Lung (tissue), 17 donors: ENCODE measurements at places on chromosomes 16 and 17. TPM values are rescaled to one million over a fixed set of nuclear protein-coding genes. Genes with fewer than 3 reads are reported as not detected.

- no peaks in the 10 kb centered on the region for H3K27me3 ChIP-seq
- no peaks in the 10 kb centered on the region for H3K4me1 ChIP-seq
- H3K36me3 ChIP-seq = no peaks in the 10 kb centered on the region
- H3K27ac ChIP-seq = no peak overlapping the region
These were observed 36.0 kb downstream of the RTN4RL1 start for GRCh38 chr17:1989135-1989534.

The BICDL2 gene
- 24.4 TPM for total RNA-seq

DNA sequence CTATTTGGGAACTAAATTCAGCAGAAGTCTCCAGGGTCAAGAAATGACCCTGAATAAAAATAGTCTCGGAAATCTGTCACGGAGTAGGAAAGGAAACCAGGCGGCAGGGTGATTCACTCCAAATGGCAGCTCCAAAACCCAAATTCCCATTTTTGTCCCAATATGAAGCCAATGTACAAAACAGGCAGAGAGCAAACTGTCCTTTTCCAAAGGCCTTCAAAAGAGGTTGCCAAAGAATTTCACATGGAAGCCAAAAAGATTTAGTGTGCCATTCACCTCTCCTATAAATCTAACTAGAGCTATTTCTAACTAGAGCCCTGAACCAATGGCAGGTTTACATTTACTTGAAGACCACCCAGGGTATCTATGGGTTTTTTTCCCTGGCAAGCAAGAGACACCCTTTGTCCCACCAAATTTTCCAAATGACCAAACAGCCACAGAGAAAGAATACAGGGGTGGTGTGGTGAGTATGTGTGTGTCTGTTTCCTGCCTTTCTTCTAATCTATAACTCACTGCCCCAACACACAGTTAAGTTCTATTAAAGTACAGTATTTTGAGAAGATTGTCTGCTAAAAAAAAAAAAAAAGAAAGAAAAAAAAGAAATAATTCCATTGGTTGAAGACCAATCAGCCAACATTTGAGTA is 6.8 kb downstream of the MYO1D start:
- H3K27ac ChIP-seq = peak overlapping the region; percentile 49
- no peaks in the 10 kb centered on the region for H3K36me3 ChIP-seq

DNA sequence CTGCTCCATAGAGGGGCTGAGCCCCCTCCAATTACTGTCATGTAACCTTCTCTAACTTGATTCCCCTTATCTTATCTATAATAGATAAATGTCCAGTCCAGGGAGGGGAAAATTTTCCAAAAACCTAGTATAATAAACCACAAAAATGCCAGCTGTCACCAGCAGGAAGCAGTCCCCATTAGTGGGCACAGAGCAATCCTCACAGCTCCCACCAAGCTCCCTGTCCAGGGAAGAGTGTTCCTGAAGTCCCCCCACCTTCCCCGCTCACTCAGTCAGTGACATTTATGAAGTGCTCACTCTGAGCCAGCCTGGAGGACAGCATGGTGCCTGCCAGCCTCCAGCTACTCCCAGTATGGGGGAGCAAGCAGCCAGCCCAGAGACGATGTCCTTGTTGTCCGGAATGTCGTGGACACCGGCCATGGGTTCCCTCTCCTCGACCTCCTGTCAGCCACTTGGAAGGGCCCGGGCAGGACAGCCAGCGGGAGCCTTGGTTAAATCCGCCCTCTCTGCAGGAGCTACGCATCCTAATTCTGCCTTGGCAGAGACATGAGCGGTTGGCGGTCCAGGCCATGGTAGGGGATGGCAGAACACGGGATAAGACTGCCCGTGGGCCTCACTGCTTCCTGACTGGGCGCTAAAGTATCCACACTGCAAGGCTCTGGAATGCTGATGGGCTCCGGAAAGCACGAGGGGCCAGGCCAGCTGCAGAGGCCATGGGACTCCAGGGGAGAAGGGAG is 102.0 kb upstream of the CDH5 start:
- H3K4me3 ChIP-seq = no peak overlapping the region
- DNase-seq = peak; percentile 61
- no peak overlapping the region for H3K27ac ChIP-seq
- no peaks in the 10 kb centered on the region for H3K27me3 ChIP-seq

The ARHGAP23 gene
- 59.2 TPM for total RNA-seq

The G6PC1 gene
- total RNA-seq = not detected

GRCh38 chr17:28395968-28396367 is 10.0 kb downstream of the SLC46A1 start:
- H3K36me3 ChIP-seq = no peaks in the 10 kb centered on the region
- no peak overlapping the region for H3K27ac ChIP-seq
- no peaks in the 10 kb centered on the region for H3K27me3 ChIP-seq
- H3K4me1 ChIP-seq = no peaks in the 10 kb centered on the region
- H3K4me3 ChIP-seq = no peak overlapping the region

GRCh38 chr16:30068750-30069610 is 3.4 kb downstream of the ALDOA start:
- no peak overlapping the region for H3K4me3 ChIP-seq
- H3K4me1 ChIP-seq = peaks cover 12% of the 10 kb centered on the region
- DNase-seq = no peak
- H3K27ac ChIP-seq = no peak overlapping the region

GRCh38 chr17:10116753-10117420 is 81.5 kb downstream of the GAS7 start:
- no peak overlapping the region for H3K4me3 ChIP-seq
- H3K4me1 ChIP-seq = peaks cover 60% of the 10 kb centered on the region
- DNase-seq = no peak
- no peaks in the 10 kb centered on the region for H3K27me3 ChIP-seq
- H3K27ac ChIP-seq = no peak overlapping the region
- H3K36me3 ChIP-seq = no peaks in the 10 kb centered on the region

- peaks cover 5% of the 10 kb centered on the region for H3K4me1 ChIP-seq
- H3K4me3 ChIP-seq = no peak overlapping the region
- no peak for DNase-seq
- H3K36me3 ChIP-seq = no peaks in the 10 kb centered on the region
These were observed 75.7 kb upstream of the KSR1 start for GRCh38 chr17:27380551-27380950.

DNA sequence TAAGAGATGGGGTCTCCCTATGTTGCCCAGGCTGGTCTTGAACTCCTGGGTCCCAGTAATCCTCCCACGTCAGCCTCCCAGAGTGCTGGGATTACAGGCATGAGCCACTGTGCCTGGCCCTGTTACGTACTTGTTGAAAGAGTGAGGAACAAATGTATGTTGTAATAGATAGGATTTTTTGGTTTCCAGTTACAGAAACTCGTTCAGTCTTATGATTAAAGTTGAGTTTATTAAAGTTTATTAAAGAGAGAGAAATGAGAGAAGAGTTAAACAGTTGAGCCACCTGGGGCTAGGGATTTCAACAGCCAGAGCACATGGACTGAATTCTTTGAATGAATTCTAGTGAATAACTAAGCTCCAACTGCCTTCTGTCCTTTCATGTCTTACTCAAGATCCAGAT is 3.7 kb downstream of the TADA2A start:
- no peaks in the 10 kb centered on the region for H3K27me3 ChIP-seq
- peaks cover 9% of the 10 kb centered on the region for H3K4me1 ChIP-seq
- no peak overlapping the region for H3K4me3 ChIP-seq
- H3K27ac ChIP-seq = no peak overlapping the region

DNA sequence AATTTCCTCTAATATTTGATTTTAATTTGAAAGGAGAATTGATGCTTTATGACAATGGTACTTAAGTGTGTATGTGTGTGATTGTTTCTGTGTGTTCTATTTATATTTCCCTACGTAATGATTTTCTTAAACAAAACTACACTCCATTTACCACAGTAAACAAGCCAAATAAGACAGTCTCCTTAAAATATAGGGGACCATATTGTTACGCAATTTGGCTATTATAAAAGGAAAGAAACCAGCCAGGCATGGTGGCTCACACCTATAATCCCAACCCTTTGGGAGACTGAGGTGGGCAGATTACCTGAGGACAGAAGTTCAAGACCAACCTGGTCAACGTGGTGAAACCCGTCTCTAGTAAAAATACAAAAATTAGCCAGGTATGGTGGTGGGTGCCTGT is 1134.1 kb downstream of the CDH8 start:
- H3K4me3 ChIP-seq = no peak overlapping the region
- DNase-seq = no peak
- H3K36me3 ChIP-seq = no peaks in the 10 kb centered on the region
- H3K27me3 ChIP-seq = no peaks in the 10 kb centered on the region
- no peaks in the 10 kb centered on the region for H3K4me1 ChIP-seq
- H3K27ac ChIP-seq = no peak overlapping the region

GRCh38 chr16:28140788-28141618 is 70.8 kb downstream of the XPO6 start:
- H3K27ac ChIP-seq = no peak overlapping the region
- DNase-seq = no peak
- H3K4me3 ChIP-seq = no peak overlapping the region
- H3K27me3 ChIP-seq = no peaks in the 10 kb centered on the region
- no peaks in the 10 kb centered on the region for H3K4me1 ChIP-seq
- peaks cover 9% of the 10 kb centered on the region for H3K36me3 ChIP-seq

The KRT27 gene
- total RNA-seq = 0.71 TPM

GRCh38 chr16:57530522-57531252 is 5.7 kb downstream of the CCDC102A start:
- no peak for DNase-seq
- H3K4me3 ChIP-seq = no peak overlapping the region
- peaks cover 27% of the 10 kb centered on the region for H3K4me1 ChIP-seq
- no peak overlapping the region for H3K27ac ChIP-seq
- no peaks in the 10 kb centered on the region for H3K27me3 ChIP-seq

DNA sequence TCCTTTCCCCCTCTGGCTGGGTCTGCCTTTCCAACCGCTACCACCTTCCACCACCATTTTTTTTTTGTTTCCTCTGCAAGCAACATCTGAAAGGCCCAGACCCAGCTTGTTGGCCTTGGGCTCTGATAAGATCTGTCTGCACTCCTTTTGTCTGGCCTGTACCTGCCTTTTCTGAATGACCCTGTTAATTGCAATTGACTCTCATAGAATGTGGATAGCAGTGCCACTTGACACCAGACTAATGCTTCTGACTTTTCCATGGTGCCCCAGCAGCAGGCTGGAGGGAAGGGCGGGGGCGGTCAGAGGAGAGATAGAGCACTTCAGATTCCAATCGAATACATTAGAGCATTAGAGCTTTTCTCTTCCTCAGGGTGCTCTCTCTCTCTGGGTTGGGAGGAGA is 538.9 kb downstream of the WWOX start:
- DNase-seq = no peak
- H3K36me3 ChIP-seq = no peaks in the 10 kb centered on the region
- no peak overlapping the region for H3K27ac ChIP-seq
- H3K4me1 ChIP-seq = no peaks in the 10 kb centered on the region
- no peaks in the 10 kb centered on the region for H3K27me3 ChIP-seq

DNA sequence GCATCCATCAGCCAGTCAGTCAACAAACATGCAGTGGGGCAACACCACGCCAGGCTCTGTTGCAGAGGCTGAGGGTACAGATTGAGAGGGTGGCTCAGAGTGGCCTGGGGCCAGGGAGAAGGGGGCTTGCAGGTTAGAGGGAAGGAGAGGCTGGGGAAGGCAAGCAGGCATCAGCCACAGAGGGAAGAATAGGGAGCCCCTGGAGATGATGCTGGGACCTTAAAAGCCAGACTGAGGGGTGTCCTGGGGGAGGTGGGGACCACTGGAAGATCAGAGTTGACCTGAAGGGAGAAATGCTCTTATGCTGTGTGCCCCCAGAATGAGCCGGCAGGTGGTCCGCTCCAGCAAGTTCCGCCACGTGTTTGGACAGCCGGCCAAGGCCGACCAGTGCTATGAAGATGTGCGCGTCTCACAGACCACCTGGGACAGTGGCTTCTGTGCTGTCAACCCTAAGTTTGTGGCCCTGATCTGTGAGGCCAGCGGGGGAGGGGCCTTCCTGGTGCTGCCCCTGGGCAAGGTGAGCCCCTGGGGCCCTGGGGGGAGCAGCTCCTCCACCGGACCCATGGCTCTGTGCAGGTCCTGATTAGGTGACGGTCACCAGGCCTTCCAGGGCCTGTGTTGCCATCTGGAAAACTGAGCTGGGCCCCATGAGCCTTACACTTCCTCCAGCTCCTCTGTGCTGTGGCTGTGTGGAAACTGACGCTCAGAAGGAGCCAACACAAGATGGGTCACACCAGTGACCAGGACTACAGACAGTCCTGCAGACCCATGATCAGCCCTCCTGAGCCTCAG is 1.7 kb downstream of the CORO1A start:
- H3K27me3 ChIP-seq = no peaks in the 10 kb centered on the region
- peaks cover 6% of the 10 kb centered on the region for H3K4me1 ChIP-seq
- H3K4me3 ChIP-seq = no peak overlapping the region
- H3K27ac ChIP-seq = no peak overlapping the region
- no peak for DNase-seq
- H3K36me3 ChIP-seq = no peaks in the 10 kb centered on the region

GRCh38 chr17:66655861-66656260 is 179.1 kb upstream of the CACNG5 start:
- no peak overlapping the region for H3K4me3 ChIP-seq

DNA sequence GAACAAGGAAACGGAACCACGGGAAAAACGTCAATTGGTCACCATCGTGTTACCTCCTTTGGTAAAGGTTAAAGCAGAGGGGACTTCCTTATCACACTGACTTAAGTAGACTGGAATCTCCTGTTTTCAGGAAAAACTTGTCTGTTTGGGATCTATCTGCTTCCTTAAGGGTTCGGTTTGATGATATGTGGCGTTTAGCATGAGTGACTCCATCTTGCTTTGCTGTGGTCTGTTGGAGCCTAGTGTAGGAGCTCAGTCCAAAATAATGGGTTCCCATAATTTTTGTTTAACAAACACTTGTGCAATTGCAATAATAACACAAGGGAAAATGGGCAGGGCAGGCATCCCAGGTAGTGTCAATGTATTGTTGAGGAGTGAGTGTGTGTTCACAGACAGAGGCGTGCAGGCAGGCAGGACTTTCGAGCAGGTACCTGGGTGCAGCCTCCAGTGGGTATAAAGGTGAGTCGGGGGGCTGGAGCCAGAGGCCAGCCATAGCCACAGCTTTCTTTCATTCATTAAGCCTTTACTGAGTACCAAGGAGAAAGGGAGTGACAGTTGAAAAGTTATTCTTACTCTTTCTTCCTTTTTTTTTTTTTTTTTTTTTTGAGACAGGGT is 4.3 kb upstream of the ENGASE start:
- H3K4me3 ChIP-seq = no peak overlapping the region
- DNase-seq = no peak
- H3K4me1 ChIP-seq = peaks cover 1% of the 10 kb centered on the region

DNA sequence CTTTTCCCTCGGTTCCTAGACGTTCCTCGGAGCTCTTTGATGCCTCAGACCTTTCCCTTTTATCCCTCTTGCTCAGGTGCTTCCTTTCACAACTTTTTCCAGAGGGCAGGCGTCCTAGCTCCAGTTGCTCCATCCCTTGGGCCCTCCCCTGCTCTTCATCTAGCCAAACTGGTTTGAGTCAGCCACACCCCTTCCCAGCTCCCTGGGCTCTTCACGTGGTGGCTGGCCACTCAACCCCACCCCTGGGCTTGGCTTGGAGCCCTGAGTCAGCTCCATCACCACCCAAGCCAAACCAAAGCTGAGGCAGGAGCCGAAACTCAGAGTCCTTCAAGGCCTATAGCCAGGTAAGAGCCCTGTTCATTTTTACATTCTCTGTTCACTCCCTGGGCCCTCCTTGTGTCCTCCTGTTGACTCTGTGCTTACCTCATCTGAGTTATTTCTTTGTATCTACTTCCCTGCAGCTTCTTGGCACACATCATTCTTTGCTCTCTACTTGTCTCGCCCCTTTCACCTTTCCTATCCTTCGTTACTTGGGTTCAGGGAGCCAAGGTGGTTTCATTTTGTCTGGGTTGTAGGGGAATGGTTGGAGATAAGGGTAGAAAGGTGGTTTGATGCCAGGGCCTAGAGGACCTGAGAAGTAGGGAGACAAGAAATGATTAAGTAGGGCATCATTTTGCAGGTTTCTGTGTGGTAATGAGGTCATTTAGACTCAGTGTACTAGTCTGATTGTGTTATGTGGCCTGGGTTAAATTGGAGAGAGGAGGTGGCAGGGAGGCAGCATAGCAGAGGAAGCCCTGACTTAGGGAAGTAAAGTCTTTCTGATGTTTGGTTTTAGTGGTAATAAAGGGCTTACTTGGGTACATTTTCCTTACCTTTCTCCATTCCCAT is 7.6 kb upstream of the PHKG2 start:
- peak; percentile 84 for DNase-seq
- peaks cover 9% of the 10 kb centered on the region for H3K4me1 ChIP-seq
